ENCODE measurements at places on chromosomes 5 and 9.

DNA sequence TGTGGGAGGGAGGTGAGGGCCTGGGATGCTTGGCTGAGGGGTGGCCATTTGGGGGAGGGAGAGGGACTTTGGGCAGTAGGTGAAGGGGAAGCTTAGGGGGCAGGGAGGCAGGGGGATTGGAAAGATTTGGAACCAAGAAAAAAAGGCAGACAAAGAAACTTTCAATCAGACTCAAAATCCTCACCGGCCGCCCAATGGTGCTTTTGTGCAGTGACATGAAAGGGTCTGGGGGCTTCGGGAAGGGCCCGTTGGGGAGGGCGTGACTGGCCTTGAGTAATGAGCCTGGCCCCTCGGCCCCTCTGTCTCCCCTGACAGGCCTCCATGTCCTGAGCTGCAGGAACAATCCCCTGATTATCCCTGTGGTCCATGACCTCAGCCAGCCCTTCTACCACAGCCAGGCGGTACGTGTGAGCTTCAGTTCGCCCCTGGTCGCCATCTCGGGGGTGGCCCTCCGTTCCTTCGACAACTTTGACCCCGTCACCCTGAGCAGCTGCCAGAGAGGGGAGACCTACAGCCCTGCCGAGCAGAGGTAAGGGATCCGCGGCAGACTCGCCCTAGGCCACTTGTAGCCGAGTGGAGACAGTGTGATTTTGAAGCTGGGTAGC lies 181.1 kb downstream of the PAPPA start:
- no peak for DNase-seq

GRCh38 chr5:106254784-106255183 lies 1416.0 kb downstream of the EFNA5 start:
- DNase-seq = no peak

GRCh38 chr9:2771087-2771486 lies 53.8 kb downstream of the KCNV2 start:
- no peak for DNase-seq

GRCh38 chr9:14313378-14313940 lies 482 bp downstream of the NFIB start:
- DNase-seq = no peak

- no peak for DNase-seq
Observed at GRCh38 chr5:96565582-96566265, 96.5 kb upstream of the CAST start.
